Bronchus fibroblast of lung (primary cell): ENCODE measurements at places on chromosomes 7 and 10. TPM values are rescaled to one million over a fixed set of nuclear protein-coding genes. Genes with fewer than 3 reads are reported as not detected.

ZC3HAV1 gene
- total RNA-seq, result 19.3 and 22.0 TPM in 2 replicates

ZNF518A gene
- total RNA-seq, result 5.5 and 5.7 TPM in 2 replicates

FOXP2 gene
- total RNA-seq, result 1.8 and 1.9 TPM in 2 replicates

RNF148 gene
- not detected in 2 replicates for total RNA-seq

PNLIPRP2 gene
- not detected in 2 replicates for total RNA-seq

SFTPA2 gene
- not detected in 2 replicates for total RNA-seq
